ENCODE measurements at places on chromosomes 16 and 17.

- no peak for DNase-seq
Observed at GRCh38 chr16:68715471-68715870, 21.6 kb upstream of the CDH1 start.

GRCh38 chr17:68255731-68256538, 8.1 kb downstream of the AMZ2 start:
- DNase-seq = no peak

DNA sequence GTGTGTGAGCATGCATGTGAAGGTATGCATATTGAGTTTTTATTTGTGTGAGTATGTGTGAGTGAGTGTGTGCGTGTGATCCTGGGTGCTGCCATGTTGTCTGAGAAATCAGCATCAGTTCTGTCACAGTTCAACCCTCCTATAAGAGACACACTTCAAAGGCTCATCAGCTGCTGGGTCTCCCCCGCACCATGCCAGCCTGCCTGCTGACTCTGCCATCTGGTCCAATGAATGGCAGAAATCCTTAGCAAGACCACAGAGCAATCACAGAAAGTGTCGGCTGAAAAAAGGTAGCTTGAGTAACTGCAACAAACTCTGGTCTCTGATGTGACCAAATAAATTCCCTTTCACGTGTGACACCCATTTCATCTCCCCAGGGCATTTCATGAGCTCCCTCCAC, 381.8 kb upstream of the MAF start:
- no peak for DNase-seq

DNA sequence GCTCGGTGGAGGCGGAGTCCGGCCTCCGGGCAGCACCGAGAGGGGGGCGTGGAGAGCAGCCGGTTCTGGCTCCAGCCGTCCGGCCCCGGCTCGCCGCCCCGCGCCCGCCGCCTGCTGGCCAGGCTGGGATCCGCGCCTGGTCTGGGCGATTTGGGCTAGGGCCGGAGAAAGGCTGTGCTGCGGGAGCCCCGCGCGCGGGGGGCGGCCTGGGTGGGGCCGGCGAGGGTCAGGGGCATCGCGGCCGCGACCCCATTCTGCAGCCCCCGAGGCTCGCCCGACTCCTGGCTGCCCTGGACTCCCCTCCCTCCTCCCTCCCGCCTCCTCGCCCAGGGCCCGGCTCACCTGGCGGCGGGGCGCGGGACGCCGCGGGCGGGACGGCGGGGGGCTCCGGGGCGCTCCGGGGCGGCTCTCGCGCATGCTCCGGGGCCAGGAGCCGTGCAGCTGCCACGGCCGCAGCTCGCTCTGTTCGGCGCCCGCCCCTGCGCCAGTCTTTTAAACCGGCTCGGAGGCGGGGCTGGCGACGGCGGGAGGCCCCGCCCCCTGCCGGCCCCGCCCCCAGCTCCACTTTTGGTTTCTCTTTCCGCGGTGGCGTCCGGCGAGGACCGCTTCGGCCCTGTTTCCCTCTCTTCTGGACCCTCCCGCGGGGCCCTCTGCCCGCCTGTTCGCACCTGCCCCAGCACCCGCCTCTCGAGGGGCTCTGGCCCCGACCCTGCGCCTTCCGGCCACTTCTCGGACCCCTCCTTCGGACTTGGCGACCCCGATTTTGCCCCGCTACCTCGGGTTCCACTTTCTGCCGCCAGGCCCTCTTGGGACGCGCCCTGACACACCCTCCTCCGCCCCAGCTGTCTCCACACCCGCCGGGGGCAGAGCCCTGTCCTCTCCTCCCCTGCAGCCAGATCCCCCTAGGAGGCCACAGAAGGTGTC, at the start of gene SOCS1:
SOCS1 (minus strand) TSS at position 468 of the 924 bp plus-strand sequence. CDS start 726 bp downstream, outside the sequence.
- peak; percentile 94 for DNase-seq

DNA sequence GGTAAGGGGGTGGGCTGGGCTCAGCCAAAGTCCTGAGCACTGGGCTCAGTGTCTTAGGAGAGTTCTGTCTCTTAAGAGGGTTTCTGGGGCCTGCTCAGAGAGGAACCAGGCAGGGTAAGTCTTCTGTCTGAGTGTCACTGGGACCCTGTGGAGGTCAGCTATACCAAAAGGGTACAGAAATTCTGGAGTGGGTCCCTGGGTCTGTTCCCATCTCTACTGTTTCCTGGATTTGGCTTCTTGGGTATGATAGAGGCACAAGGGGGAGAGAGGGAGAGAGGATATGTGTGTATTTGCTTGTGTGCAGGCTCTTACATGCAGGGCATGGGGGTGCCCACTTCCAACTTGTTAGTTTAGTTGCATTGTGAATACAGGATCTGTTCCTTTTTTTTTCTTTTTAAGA, 1.6 kb downstream of the E2F4 start:
- no peak for DNase-seq

DNA sequence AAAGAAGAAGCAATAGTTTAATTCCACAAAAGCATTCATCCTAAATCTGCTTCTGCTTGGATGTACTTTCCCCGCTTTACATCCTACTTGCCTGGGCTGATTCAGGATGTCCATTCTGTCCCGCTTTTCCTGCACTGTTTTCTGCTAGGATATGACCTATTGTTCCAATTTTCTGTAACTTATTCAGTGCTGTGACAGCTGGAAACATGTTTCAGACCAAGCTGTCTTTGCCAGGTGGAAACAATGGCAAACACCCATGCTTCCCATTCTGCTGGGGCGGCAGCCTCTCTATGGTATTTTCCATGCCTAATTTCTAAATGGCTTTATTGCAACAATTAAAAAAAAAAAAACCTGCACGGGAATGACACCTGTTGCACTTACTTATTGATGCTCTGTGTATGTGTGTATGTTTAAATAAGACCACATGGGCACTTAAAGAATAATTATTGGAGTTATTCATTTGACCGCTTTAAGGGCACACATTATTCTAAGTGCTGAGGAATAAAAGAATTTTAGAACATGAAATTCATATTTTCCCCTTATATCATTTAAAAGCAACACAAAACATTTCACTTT, 21.0 kb downstream of the COQ7 start:
- DNase-seq = no peak

DNA sequence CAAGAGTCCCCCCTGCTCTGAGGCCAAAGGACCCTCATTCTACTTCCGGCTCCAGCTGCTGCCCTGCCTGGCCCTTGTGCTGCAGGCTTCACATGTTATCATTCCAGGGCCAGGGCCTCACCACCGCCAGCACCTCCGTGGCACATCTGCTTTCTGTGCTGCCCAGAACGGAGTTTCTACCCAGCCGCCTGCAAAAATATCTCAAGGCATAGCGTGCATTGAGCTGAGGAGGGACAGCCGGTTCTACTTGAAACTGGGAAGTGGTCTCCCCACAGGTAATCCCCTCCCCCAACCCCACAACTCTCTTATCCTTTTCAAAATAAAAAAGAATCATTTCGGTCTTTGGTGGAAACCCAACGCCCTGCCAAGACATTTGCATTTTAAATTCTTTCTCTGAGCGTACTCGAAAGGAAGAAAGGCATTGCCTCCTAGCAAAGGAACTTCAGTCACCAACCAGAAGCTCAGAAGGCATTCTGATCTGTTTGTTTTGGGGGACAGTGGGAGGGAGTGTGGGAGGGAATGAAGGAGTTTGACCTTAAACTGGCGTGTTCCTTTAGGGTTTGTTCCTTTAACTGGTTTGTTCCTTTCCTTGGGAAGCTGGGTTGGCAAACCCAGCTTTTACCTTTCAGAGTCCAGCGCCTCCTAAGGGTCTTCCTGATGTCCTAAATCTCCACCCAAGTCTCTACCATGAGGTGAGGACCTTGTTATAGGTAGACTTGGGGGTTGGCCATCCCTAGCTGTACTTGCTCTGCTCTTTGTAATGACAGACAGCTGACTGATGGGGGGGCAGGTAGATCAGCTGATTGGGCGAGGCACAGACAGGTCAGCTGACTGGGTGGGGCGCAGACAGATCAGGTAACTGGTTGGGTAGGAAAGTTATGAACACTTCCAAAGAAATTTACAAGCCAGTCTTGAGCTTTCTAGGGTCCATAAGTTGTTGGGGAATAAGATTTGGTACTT, 33.4 kb upstream of the PIK3R6 start:
- DNase-seq = no peak

GRCh38 chr17:27993161-27993695, 49.2 kb upstream of the NLK start:
- DNase-seq = no peak

GRCh38 chr16:19563377-19563776, 7.9 kb downstream of the VPS35L start:
- no peak for DNase-seq

DNA sequence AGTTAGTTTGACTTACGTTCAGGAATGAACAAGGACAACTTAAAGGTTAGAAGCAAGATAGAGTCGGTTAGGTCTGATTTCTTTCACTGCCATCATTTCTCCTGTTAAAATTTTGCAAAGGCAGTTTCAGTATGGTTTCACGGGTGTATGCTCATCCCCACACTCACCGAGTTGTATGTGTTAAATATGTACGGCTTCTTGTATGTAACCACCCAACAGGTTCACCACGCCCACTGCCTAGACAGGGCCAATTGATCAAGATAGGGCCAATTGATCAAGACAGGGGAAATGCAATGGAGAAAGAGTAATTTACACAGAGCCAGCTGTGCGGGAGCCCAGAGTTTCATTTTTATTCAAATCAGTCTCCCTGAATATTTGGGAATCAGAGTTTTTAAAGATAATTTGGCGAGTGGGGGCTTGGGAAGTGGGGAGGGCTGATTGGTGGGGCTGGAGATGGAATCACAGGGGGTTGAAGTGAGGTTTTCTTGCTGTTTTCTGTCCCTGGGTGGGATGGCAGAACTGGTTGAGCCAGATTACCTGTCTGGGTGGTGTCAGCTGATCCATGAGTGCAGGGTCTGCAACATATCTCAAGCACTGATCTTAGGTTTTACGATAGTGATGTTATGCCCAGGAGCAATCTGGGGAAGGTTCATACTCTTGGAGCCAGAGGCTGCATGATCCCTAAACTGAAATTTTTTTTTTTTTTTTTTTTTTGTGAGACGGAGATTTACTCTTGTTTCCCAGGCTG, 62.4 kb upstream of the PLCG2 start:
- DNase-seq = no peak

DNA sequence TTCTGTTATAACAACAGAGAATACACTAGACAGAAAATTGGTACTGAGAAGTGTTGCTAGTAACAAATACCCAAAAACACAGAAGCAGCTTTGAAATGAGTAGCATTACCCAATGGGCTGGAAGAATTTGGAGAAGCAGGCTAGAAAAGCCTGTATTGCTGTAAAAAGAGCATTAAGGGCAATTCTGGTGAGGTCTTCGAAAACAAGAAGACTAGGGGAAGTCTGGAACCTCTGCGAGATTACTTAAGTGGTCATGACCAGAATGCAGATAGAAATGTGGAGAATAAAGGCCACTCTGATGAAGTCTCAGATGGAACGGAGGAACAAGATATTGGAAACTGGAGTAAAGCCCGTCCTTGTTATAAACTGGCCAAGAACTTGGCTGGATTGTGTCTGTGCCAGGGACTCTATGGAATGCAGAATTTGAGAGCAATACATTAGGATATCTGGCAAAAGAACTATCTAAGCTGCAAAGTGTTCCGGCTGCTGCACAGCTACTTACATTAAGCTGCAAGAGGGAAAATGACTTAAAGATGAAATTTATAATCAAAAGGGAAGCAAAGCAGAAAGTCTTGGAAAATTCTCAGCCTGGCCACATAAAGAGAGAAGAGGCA, 44.9 kb upstream of the PEMT start:
- peak; percentile 64 for DNase-seq

GRCh38 chr16:30104492-30104891, 8.5 kb upstream of the YPEL3 start:
- no peak for DNase-seq
